ENCODE measurements at places on chromosomes 7 and 10.
A peak's percentile ranks its signal among the peaks of the same experiment; 100 is the strongest.

DNA sequence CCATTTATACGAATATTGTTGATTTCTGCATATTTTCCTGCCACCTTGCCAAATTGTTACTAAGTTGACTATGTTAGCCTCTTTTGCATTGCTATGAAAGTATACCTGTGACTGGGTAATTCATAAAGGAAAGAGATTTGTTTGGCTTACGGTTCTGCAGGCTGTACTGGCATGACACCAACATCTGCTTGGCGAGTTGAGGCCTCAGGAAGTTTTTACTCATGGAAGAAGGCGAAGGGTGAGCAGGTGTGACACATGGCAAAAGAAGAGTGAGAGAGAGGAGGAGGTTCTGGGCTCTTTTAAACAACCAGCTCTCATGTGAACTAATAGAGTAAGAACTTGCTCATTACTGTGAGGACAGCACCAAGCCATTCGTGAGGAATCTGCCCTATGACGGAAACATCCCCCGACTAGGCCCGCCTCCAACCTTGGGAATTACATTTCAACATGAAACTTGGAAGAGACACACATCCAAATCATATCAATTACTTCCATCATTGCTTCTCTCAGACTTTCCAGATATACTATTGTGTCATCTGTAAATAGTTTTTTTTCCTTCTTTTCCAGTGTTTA lies 8.4 kb downstream of the RALA start:
- DNase-seq: no peak

- DNase-seq: no peak
Measured at GRCh38 chr7:8481752-8482446, 48.5 kb downstream of the NXPH1 start.

DNA sequence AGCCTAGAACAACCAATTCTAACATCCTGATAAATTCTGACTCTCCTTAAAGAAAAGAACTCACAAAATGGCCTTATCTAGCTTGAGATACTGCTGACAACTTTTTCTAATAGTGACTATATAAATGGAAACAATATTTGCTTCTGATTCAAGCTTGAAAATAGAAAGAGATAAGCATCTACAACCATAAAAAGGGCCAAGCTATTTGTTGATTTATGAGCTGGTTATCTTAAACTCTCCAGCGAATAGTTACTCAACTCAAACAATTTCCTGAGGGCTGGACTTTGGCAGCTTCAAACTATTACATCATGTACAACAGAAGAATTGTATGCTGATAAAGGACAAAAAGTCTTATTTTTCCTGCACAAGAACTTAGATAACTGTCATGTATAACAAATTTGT lies 4.6 kb downstream of the USP54 start:
- DNase-seq: no peak

GRCh38 chr7:21044913-21045568 lies 258.4 kb upstream of the SP8 start:
- no peak for DNase-seq

DNA sequence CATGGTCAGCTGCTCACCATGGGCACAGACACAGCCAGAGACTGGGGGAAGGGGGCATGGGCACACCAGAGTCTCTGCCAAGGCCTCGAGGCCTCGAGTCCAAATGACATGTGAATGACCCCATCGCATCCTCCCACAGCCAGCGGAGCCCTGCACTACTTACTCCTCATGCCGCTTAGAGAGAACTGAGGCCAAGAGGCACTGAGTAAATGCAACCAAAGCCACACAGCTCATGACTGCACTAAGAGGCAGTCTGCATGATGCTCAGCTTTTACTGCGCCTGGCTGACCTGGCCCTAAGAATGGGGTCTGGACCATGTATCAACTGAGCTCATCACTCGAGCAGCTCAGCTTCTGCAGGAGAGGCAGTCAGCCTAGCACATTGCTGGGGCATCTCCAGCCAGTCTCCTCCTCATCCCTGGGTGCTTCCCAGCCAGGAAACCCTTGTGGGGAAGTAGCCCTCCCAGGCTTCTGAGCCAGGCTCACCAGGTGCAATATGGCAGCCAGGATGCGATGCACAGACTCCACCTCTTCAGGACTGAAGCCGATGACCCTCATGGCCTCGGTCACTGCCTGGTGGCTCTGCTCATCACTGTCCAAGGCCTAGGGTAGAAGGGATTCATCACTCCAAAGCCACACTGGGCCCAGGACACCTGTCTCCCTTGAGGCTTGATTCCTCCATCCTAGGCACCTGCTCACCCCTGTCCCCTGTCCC lies 7.5 kb downstream of the MYO1G start:
- DNase-seq: no peak

GRCh38 chr10:117653170-117653515 lies 110.6 kb downstream of the EMX2 start:
- DNase-seq: peak; percentile 93

GRCh38 chr10:478471-479245 lies 210.8 kb downstream of the DIP2C start:
- DNase-seq: no peak

DNA sequence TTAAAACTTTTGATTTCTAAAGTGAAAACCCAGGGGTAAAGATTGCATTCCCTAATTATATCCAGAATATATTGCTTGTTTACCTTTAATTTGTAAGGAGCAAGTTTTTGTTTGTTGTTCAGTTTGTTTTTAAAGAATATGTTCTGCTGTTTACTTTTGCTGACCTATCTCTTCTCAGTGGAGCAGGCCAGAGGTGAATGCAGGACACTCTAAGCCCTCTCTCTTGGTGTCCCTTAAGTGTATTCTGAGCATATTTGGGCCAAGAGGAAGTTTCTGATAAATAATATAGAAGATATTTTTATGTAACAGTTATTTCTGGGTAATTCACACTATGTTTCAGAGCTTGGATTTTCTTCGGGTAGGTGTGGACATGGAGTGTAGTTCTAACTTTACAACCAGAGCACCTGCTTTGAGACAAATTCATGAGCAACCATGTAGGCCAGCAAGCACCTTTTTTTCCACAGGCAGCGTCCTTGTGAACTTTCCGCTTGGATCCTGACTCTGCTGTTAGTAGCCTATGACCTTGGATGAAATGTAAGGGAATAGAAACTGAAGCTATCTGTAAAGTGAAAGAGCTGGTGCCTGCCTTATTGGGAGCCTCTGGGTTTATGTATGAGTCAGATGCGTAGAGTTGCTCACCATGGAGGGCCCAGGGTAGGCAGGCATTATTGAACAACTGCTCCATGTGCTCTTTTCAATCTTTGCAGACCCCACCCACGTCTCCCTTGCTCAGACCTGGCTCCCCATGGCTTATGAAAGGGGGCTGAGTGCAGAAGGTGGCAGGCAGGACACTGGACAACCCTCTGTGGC lies 16.1 kb downstream of the OGDH start:
- no peak for DNase-seq

DNA sequence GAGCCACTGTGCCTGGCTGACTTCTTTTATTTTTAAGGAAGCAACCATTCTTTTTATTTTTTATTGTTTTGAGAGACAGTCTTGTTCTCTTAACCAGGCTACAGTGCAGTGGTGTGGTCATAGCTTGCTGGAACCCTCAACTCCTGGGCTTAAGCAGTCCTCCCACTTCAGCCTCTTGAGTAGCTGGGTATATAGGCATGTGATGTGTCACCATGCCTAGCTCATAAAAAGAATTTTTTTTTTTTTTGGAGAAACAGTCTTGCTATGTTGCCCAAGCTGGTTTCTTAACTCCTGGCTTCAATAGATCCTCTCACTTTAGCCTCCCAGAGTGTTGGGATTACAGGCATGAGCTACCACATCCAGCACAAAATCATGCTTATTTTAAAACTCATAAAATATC lies 5.8 kb downstream of the MCU start:
- no peak for DNase-seq

DNA sequence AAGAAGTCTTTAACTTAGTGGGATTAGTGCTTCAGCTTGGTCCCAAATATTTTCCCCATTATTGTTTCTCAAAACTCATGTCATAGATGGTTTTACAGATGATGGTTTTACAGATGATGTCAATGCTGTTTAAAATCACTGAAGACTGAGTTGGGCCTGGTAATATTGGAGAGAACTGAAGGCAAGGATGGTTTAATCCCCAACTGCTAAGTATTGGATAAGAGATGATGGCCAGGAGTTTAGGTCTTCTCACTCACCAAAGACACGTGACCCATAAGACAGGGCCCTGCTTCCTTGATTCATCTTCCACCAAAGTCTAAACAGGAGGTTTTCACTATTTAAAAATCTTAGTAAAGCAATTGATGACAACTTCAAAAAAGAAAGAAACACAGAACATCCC lies 56.3 kb downstream of the VWA2 start:
- DNase-seq: no peak

- no peak for DNase-seq
Measured at GRCh38 chr10:127157506-127158200, 38.7 kb downstream of the INSYN2A start.

GRCh38 chr10:114045136-114046086 lies 1.7 kb downstream of the ADRB1 start:
- DNase-seq: no peak

- DNase-seq: no peak
Measured at GRCh38 chr7:85776691-85777345, 590.0 kb upstream of the SEMA3D start.

GRCh38 chr7:99029466-99030435 lies 114.2 kb downstream of the SMURF1 start:
- no peak for DNase-seq

DNA sequence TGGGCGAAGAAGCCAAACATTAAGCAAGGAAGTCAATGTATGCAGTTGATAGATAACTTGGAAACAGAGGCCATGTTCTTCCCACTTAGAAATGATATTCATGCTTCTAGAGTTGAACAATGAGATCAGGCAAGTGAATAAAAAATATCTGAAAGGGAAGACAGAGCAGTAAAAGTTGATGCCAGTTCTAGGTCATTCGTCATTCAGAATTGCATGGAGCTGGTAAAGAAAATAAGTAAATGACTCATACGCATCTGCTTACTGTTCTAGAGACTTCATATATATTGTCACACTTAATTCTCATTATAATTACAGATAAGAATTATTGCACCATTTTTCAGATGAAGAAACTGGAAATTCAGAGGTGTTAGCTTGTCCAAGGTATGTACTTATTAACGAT lies 158.9 kb upstream of the FERD3L start:
- DNase-seq: no peak

- DNase-seq: no peak
Measured at GRCh38 chr7:29444267-29444666, 119.4 kb upstream of the PRR15 start.

DNA sequence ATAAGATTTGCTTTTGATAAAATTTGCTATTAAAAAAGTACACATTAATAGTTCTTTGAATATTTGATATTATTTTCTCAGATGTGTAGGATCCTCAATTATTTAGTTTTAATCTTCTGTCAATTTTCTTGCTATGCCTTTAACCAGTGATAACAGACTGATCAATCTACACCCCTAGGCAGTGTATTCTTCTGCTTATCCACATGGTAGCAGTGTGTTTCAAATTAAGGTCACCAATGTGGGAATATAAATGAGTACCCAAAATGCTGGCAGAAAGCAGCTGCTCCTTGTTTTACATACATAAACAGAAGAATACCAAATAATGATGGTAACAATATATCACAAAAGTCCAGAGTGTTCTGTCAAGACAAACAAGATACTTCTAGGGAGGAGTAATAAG lies 87.0 kb downstream of the SKAP2 start:
- no peak for DNase-seq

DNA sequence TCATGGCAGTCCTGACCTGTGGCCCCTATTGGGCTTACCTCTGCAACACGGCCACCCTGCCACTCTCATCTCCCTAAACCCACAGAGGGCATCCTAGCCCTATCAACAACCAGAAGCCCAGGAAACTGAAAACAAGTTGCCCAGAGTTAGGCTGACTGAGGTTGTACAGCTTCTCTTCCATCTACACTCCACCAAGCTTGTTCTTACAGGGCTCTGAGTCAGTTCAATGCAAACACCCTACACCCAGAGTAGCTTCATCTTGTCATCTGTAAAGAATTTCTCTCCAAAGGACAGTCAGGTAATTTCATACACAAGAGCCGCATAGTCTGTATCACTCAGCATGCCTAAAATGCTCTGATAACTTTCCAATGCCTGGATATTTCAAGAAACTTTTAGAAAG lies 175.4 kb downstream of the ARID5B start:
- no peak for DNase-seq

- DNase-seq: no peak
Measured at GRCh38 chr10:133379152-133379800, at the start of gene PAOX. TSS of gene PAOX (plus strand) at chr10:133379262. CDS start at chr10:133379317, 55 bp downstream.

DNA sequence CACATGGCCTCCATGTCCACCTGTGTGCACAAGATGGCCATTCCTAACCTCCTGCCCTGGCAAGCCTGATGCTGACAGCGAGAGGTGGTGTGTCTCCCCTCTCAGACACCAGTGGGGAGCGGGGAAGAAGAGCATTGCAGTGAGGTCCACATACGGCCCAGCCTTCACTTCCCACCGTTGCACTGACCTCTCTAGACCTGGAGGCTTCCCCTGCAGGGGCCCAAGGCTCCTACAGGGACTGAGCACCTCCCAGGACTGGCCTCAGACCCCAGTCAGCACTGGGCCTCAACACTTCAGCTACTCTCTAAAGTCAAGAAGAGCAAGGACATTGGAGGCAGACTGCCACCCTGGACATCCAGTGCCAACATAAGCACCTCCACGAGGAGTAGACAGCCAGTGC lies 15.9 kb downstream of the STK32C start:
- no peak for DNase-seq

DNA sequence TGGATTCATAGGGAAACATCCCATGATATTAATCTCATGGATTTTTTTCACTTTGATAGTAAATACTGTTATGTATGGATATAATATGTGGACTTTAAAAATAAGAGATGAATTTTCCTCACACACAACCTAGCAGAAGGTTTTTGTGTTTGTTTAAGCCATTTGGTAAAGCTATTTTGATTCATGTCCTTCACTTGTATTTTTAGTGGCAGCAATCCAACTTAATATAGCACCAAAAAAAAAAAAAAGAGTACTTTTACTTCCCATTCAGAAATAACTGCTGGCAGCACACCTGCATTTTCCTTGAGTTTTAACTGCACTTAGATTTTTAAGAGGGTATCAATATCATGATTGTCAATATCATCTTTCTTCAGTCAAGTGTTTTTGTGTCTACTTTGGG lies 60.0 kb downstream of the MCMBP start:
- DNase-seq: no peak

GRCh38 chr10:33052263-33052875 lies 94.3 kb upstream of the ITGB1 start:
- DNase-seq: no peak

DNA sequence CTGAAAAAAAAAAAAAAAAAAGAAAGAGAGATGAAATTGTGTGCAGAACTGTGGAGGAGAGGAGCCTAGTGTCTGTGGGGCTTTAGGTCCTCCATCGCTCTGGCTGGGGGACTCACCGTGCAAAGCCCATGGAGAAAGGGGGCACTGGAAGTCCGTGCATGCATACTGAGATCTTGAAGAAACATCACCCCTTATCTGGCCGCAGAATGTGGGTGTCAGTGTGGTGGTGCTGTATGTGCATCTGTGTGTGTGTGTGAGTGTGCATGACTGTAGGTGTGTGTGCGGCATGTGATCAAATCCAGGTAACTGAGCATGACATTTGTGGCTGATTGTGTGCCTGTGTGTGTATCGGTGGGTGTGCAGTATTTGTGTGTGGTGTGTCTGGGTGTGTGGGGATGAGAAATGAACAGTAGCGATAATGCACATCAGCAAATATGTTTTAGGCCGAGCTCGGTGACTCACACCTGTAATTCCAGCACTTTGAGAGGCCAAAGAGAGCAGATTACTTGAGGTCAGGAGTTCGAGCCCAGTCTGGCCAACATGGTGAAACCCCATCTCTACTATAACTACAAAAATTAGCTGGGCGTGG lies 8.8 kb upstream of the CLDN3 start:
- no peak for DNase-seq

- peak; percentile 93 for DNase-seq
Measured at GRCh38 chr10:43362191-43362839, 9.1 kb upstream of the FXYD4 start.

- DNase-seq: no peak
Measured at GRCh38 chr7:134781171-134781570, 1.7 kb downstream of the CALD1 start.

All from GM12864 (cell line).